Activated naive CD8-positive, alpha-beta T cell treated with anti-CD3 and anti-CD28 coated beads for 36 hours (primary cell): ENCODE measurements at places on chromosomes 2 and 18. TPM values are rescaled to one million over a fixed set of nuclear protein-coding genes. Genes with fewer than 3 reads are reported as not detected.

KYNU gene
- total RNA-seq = not detected

ACTR2 gene
- total RNA-seq = 298 TPM

CPS1 gene
- 2.6 TPM for total RNA-seq

SERPINB3 gene
- not detected for total RNA-seq

CDKL4 gene
- total RNA-seq = not detected

LAMA1 gene
- not detected for total RNA-seq
